CD4-positive, alpha-beta T cell (primary cell): ENCODE measurements at places on chromosomes 2 and 18.

DNA sequence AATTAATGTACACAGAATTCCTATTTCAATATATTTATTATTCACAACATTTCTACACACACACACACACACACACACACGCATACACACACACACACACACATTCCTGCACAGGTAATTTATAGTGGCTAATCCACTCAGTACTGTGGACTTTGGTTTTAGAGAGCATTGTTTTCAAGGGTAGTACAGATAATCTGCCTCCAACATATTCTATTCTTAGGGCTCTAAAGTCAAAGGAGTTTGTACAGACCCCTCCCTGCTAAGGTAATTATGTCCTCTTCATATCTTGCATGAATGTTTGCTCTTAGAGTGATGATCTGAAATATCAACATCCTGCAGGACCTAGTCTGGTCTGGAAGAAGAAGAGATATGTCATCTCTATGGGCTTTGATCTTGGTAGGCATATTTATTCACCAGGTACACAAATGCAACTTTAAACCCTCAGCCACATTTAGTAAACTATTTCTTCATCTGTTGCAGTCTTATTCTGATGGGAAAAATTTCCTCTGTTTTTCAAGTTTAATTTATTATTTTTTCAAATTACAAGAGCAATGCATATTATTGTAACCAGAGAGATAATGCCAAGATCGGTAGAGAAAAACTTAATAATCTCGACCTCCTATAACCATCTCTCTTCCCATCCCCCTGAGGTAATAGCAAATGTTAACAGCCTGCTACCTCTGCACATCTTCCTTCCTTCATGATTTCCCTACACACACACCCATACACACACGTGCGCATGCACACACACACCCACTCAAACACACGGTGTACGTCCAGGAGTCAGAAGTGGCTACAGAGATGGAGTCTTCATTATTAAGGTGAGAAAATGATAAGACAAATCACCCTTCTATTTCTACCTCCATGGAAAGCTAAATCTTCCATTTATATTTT lies 18.3 kb upstream of the POLE4 start:
- no peak for DNase-seq

DNA sequence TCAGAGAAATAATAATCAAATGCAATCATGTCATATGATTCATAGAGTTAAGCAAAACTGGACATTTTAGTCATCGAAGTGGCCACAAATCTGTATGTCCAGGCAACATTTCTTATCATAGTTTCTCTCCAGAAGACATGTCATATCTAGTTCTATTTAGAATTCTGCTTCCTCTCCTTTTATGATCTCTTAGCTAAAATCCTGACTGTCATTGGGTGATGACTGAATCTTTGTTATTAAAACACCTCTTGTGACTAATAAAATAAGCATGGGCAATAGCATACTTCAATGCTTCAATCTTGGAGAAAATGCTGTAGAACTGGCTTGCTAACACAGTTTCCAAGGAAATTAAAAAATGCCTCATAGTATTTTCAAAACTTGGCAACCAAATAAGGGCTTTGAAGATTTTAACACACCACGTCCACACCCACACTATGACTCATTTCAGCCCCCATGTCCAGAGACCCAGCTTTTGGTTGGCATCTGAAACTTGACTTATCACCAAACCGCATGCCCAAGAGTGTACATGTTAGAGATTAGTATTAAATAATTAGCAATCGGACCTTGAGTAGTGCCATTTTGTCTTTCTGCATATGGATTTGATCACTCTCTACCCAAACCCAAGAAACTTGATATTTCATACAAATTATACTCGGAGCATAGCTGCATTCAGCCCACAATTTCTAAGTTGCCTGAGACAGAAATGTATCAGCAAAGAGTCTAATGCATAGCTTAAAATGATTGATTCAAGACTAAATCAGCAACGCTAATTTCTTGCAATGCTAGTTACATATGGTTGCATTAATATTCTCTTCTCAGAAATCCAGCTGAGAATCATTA lies 106.5 kb upstream of the ETAA1 start:
- DNase-seq, result no peak

GRCh38 chr2:10686176-10686730 lies 3.5 kb downstream of the NOL10 start:
- no peak for DNase-seq

- no peak for DNase-seq
Observed at GRCh38 chr2:99636144-99637034, 146.6 kb upstream of the REV1 start.

- no peak for DNase-seq
Observed at GRCh38 chr2:96485350-96485749, 19.8 kb downstream of the NEURL3 start.

- DNase-seq, result no peak
Observed at GRCh38 chr2:164898475-164898874, 56.9 kb downstream of the SLC38A11 start.

- no peak for DNase-seq
Observed at GRCh38 chr2:2777213-2777612, 446.1 kb upstream of the MYT1L start.
